ENCODE measurements at places on chromosomes 16 and 17.

DNA sequence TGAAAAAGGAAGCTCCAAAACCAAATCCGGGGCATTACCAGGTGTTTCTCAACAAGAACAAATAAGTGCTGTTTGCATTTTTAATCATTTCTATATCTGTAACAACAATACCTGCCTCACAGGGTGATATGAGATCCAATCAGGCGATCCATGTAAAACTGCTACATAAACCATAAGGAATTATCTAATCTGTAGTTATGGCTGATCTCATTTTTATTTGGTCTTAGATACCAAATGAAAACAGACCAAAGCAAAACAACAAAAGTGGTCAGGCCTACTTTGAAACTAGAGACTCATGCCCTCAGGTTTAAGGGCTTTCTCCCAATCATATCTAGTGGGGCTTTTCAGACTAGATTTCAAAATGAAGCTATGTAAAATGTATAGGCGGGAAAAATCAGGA lies 28.3 kb downstream of the XPO6 start:
- DNase-seq = no peak

GRCh38 chr17:49574323-49574781 lies 1.3 kb upstream of the NXPH3 start:
- no peak for DNase-seq

- DNase-seq = no peak
Measured at GRCh38 chr17:73157521-73157890, 7.3 kb upstream of the SSTR2 start.

DNA sequence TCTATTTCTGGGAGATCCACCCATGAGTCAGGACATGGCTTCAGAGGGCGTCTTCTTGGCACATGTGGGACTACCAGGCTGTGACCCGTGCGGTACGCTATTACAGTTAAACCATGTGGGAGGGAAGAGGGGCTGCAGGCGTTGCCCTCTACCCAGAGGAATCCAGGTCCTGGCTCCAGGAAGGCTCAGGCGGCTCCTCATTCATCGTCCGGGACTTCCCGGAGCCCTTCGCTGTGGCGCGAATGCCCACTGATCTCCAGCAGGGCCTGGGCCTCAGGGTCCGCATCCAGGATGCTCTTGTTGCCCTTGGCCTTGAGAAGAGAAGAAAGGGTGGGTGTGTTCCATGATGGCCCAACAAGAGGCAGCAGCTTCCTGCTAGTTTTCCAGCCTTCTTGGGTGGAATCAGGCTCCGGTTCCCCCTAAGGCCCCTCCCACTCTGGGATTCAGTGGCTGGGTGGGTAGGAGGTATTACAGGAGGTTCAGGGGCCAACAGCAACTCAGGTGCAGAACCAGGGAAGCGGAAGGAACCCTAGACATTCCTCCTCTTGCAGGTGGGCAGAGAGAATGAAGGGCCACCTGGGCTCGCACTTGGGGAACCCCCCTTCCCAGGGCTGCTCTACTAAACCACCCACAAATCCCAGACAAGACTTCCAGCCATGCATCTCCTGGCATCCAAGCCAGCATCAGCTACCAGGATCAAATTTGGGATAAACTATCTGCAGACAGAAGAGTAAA lies 24.6 kb downstream of the MEAK7 start:
- no peak for DNase-seq

GRCh38 chr16:65689726-65690125 lies 567.9 kb upstream of the CDH11 start:
- no peak for DNase-seq

DNA sequence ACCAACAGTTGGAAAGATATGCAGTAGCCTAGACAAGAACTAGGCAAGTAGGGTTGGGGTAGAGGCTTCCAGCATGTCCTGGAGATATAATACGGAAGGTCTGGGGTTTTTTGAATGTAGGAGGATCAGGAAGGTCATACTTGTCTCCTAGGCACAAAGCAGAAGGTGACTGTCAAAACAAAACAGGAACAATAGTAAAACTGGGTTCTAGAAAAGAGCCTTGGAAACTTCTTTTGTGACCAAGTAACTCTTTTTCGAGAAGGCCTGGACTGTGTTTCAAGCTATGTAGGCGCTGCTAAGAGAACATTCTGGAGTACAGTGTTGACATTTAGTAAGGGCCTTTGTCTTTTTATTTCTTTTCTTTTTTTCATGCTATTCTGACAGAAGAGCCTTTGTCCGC lies 26.9 kb upstream of the TENT4B start:
- DNase-seq = no peak

GRCh38 chr17:76727745-76728456 lies 1.3 kb downstream of the METTL23 start:
- no peak for DNase-seq

DNA sequence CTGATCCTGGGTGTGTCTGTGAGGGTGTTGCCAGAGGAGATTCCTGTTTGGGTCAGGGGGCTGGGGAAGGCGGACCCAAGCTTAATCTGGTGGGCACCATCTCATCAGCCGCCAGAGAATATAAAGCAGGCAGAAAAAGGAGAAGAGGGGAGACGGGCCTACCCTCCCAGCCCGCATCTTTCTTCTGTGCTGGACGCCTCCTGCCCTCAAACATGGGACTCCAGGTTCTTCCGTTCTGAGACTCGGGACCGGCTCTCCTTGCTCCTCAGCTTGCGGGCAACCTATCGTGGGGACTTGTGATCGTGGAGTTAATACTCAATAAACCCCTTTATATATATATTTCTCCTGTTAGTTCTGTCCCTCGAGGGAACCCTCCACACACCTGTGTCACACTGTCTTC lies 64.5 kb downstream of the LMF1 start:
- no peak for DNase-seq

- DNase-seq = no peak
Measured at GRCh38 chr17:14121952-14122351, 52.6 kb downstream of the COX10 start.

DNA sequence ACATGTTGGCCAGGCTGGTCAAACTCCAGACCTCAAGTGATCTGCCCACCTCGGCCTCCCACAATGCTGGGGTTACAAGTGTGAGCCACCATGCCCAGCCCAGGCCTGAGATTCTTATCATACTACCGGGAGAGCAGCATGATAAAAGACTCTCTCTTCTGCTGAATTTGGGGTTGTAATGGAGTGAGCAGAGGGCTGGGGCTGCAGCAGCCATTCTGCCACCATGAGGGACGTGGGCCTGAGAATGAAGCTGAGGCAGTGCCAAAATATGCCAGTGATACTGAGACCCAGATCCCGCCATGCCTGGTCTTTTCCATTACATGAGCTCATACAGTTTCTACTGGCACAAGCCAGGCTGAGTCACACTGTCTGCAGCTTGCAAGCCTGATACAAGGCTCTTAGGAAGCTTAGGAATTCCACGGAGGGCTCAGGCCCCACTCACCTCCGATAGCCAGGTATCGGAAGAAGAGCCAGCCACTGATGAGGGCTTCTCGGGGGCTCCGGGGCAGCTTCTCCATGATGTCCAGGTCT lies 19.6 kb upstream of the P2RX1 start:
- no peak for DNase-seq

DNA sequence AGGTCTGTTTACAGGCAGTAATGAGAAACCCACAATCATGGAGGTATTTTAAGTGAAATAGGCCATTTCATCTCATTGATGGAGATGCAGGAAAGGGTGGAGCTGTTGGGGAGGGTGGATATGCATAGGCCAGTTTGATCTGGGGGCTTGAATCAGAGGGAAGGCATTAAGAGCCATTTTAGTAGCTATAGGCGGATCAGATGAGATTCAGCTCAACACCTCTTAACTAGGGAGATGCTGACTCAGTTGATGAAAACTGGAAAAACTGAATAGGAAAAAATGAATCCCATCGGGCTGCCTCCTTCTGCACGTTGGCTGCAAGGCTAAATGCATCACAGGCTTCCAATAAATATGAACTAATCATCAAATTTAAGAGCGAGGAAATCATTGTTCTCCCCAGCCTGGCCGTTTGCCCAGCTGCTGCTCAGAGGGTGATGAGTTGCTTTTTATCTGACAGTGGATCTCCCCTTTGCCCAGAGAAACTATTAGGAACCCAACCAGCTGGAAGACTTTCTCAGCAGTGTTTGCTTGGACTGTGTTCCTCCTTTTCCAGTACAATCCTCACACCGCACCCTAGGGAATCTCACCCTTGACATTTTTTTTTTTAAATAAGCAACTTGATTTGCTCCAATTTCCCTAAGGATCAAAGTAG lies 149.6 kb downstream of the SOX9 start:
- no peak for DNase-seq

DNA sequence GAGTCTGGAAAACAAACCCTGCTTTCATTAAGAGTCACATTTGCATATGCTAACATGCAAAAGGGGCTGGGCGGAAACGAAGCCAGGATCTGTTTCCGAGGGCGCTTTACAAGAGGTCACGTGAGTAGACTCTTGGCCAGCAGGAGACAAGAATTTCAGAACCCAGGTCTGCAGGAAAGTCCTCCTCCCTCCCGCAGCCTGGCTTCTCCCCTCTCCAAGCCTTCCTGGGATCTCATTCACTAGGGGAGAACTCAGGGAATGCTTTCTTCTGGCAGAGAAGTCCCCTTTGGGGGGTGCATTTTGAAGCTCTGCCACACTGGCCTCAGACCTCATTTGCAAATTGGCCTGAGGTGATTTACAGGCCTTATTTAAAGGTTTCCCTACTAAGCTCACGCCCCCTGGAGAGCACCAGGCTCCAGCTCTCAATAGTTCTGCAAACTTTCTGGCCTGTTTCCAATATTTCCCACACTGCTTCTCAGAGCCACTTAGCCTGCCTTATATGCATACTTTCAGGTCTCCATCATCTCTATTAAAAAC lies 57.2 kb upstream of the CACNG5 start:
- DNase-seq = no peak

DNA sequence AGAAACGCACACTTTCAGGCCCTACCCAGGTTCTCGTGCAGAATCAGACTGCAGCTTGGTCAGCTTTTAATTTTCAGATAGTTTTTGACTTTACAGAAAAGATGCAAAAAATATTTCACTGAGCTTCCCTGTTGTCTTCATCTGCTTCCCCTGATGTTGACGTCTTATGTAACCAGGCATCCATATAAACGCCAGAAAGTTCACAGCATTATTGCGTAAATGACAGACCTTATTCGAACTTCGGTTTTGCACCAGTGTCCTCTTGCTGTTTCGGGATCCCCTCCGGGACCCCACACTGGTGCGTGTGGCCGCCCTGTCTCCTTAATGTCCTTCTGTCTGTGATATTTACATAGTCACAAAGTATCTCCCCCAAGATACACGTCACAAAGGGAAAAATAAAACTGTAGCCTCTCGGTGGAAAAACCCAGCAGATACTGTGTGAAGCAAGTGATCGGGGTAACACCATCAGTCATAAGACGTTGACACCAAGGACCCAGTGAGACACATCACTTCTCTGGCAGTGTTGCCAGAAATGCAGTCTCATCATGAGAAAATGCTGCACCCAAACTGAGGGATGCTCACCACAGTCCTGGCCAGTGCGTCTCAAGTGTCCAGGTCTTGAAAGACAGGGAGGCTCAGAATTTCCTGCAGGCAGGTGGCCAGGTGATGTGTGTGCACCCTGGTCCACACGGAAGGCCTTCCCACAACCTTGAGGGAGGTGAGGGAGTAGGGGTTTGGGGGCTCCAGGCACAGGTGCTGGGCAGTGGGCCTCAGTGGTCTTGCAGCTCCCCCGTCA lies 4.3 kb downstream of the BANP start:
- DNase-seq = no peak

- DNase-seq = no peak
Measured at GRCh38 chr16:22787466-22788192, 26.3 kb upstream of the HS3ST2 start.

DNA sequence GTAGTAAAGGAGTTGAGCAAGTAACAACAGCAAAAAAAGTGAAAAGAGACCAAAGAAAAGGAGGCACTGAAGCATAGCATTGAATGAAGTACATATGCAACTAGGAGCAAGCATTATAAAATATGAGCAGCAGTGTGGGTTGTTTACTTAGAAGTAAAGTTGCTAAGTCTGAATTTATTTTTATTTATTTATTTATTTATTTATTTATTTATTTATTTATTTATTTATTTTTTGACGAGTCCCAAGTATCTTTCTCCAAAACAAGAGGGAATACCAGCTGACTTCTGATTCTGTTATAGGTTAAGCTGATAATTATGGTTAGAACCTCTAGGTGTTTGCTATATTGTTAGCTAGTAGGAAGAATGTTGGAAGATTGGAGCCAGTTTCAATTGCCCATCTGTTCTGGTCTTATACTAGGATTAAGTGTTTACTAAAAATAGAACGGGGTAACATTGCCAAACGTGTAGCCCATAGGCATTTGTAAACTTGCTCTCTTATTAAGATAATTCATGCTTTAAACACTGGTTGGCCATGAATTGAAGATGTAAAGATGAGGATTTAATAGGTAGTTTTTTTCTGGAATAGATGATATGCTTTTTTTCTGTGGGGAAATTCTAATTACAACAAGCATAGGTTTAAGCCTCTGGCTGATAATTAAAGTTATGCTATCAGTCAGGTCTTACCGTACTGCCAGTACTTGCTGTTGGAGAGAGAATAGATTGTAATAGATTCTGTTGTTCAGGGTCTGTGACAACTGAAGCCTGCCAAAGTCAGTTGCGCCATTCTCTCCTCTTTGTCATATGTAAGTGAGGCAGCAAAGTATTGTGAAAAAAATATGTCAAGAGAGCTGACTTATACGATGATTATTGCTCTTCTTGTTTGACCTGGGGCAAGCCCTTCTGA lies 66.7 kb downstream of the PPM1E start:
- no peak for DNase-seq

GRCh38 chr17:80292521-80292971 lies 31.9 kb downstream of the RNF213 start:
- no peak for DNase-seq

- no peak for DNase-seq
Measured at GRCh38 chr16:23244122-23244521, 58.0 kb upstream of the SCNN1B start.

DNA sequence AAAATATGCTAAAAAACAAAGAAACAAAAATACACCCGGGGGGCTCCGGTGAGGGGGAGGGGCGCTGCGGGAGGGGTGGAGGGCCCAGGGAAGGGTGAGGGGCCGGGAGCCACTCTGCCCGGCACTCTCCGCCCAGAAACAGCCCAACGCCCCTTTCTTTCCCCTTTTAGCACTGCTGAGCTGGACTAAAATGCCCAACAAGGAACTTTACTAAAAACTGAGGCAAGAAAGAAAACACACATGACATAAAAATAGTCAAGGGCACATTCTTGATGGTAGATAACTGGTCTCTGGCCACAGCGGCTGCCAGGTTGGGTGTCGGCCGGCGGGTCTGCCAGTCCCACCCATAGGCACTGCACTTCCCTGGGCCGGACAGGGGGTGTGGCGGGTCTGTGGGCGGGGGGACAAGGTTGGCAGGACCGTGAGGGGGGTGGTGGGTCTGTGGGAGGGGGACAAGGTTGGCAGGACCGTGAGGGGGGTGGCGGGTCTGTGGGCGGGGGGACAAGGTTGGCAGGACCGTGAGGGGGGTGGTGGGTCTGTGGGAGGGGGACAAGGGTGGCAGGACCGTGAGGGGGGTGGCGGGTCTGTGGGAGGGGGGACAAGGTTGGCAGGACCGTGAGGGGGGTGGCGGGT lies 20.9 kb downstream of the METRNL start:
- DNase-seq = no peak

GRCh38 chr17:33201283-33201682 lies 91.8 kb downstream of the ASIC2 start:
- no peak for DNase-seq

GRCh38 chr17:76265624-76266243 lies 586 bp downstream of the UBALD2 start:
- no peak for DNase-seq

GRCh38 chr17:81802048-81802758 lies 1.7 kb upstream of the GCGR start:
- DNase-seq = no peak

GRCh38 chr16:50600582-50601283 lies 52.5 kb downstream of the NKD1 start:
- DNase-seq = no peak

Measured in GM19239 (cell line).